SHP77 treated with DMSO at 0.1 percent for 48 hours (cell line): ENCODE measurements at places on chromosomes 3 and 15.

DNA sequence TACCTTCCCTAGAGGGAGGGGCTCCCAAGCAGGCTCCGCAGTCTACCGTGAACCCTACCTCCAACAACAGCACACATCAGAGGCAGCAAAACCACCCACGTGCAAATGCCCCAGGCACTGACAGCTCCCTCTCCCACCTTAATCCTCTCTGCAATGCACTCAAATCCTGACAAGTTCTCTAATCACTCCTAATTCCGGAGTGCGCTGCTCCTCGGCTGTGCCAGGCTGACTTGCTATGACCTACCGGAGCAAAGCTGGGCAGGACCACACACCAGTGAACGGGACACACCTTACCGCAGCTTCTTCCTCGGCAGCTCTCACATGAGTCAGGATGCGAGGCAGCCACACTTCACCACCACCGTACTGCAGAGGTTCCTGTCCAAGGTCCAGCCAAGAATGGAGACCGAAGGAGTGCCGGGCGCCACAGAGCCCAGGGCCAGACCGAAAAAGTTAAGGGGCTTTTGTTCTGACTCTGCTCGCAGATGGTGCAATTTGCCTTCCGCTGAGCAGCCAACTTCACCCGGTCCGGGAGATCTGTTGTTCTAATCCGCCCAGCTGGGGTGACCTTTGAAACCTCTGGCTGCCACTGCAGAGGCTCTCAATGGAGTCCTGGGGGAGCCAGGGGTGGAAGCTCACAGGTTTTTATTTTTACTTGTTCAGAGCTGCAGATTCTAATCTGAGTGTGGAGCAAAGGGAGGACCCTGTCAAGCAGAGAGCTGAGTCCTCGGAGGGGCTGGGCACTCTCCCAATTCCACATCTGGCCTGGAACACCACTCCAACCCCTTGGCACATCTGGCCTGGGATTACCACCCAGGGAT is 84.4 kb downstream of the MYLK start:
- no peak for DNase-seq

DNA sequence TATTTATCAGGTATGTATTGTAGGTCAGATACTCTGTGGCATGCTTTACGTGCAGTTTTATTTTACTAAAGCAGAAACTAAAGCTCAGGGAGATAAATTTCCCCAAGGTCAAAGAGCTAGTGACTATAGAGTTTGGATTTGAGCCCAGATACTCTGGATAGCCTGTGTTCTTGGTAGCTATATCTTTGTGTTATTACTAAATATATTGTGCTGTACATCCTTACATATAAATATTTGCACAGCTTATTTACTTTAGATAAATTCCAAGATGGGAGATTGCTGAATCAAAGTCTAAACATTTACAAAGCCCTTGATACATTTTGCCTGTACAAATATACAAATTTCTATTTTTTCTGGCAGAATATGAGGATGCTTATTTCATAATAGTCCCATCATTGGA is 660.9 kb upstream of the NAALADL2 start:
- DNase-seq = no peak

DNA sequence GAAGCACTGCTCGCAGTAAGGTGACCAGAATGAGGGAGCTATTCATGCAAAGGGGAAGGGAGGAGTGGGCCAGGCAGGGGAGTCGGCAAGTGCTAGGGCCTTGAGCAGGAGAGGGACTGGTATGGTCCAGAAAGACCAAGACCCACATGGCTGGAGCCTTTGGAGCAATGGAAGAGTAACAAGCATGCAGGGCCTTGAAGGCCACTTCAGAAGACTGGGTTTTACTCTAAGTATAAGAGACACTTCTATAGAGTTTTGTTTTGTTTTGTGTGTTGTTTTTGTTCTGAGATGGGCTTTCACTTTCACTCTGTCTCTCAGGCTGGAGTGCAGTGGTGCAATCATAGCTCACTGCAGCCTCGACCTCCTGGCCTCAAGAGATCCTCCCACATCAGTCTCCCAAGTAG is 42.0 kb downstream of the BFSP2 start:
- DNase-seq = no peak

DNA sequence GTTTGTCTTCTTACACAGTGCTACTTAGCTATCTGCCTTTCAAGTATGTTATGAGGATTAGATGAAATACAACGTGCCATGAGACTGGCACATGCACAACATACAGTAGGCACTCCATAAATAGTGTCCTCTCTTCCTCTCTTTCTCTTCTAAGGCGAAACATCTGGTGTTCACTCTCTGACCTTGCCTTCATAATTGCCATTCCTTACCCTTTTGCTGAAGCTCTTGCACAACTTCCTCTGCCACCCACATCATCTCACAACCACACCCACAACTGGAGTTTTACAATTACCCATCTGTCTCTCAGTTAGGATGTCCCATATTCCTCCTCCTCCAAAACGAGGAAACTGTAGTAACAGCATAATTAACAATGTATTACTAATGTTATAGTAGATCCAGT is 26.4 kb upstream of the ACP3 start:
- no peak for DNase-seq

DNA sequence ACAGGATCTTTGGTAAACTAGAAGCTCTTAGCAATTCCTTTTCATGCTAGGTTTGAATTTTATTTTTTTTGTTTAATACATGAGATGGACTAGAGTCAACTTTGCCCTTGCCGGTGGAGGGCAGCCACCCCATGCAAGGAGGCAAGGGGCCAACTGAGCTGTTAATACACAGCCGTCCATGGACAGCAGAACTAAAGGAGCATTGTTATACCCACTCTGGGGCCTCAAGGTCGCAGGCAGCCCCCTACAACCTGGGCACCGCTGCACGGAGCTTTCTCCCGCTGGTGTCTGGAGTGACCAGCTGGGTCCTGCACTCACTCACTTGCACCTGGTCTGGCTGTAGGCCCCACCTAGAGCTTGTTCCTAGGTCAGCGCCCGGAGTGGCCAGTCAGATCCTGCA is 47.9 kb upstream of the ACKR4 start:
- DNase-seq = no peak

GRCh38 chr15:58528188-58528870 is 96.5 kb downstream of the LIPC start:
- DNase-seq = no peak

- DNase-seq = no peak
Measured at GRCh38 chr3:9226326-9226725, 23.1 kb downstream of the SRGAP3 start.

DNA sequence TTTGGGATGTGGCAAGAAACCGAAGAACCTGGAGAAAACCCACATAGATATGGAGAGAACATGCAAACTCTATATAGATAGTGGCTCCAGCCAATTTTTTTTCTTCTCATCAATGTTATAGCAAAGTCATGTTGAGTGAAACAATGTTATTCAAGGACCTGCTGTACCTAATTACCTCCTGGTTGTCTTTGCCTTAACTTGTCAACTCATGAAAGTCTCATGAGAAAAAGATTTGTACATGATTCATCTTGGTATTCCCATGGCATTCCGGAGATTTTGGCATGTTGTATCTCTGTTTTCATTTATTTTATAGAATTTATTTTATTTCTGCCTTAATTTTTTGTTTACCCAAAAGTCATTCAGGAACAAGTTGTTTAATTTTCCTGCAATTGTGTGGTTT is 303.8 kb upstream of the CDIN1 start:
- DNase-seq = no peak

DNA sequence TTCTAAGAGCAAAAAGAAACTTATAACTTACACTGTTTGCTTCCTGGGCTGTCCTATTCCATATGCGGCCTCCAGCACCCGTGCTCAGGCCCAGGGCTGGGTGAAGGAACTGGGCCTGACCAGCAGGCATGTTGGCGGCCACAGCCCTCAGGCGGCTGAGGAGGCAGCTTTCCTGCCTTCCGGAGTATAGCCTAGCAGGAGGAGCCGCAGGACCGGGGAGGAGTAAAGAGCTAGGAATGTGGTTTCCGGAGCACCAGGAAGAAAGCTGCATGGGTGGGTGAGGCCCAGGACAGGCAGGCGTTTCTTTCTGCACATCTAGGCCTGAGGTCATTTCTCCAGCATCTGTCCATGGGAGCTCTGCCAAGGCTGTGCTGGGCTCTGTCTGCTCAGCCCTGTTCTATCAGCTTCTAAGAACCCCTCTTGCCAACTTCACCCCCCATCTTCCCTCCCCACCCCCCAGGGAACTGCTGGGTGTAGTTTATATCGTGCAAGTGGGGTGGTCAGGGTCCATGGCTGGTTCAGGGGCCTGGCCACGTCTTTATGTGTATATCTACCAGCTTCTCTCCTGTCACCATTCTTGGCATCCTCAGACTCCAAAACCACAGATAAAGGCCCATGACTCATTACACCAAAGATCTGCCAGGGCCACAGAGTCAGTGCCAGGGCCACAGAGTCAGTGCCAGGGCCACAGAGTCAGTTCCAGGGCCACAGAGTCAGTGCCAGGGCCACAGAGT is 7.8 kb upstream of the KIF7 start:
- DNase-seq = no peak

GRCh38 chr3:127589600-127590281 is 792 bp downstream of the TPRA1 start:
- DNase-seq = no peak

- DNase-seq = no peak
Measured at GRCh38 chr3:10674578-10674977, 141.4 kb upstream of the SLC6A11 start.

DNA sequence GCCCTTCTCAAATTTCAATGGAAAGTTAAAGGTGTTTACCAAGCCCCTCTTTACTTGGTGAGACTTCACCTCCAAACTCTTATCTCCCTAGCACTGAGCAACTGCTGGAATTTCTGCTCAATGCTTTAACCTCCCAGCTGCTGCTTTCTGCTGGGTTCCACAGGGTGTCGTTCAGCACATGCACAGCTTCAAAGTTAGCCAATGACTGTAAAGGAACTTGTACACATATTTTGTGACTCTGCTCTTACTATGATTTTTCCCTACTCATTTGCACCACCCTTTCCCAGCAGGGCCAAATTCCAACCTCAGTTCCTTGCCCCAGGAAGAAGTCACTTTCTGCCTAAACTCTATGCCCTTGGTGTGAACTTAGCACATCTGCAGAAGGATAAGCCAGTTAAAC is 89.7 kb downstream of the ULK4 start:
- DNase-seq = no peak

- no peak for DNase-seq
Measured at GRCh38 chr3:1903111-1903510, 195.6 kb upstream of the CNTN4 start.

DNA sequence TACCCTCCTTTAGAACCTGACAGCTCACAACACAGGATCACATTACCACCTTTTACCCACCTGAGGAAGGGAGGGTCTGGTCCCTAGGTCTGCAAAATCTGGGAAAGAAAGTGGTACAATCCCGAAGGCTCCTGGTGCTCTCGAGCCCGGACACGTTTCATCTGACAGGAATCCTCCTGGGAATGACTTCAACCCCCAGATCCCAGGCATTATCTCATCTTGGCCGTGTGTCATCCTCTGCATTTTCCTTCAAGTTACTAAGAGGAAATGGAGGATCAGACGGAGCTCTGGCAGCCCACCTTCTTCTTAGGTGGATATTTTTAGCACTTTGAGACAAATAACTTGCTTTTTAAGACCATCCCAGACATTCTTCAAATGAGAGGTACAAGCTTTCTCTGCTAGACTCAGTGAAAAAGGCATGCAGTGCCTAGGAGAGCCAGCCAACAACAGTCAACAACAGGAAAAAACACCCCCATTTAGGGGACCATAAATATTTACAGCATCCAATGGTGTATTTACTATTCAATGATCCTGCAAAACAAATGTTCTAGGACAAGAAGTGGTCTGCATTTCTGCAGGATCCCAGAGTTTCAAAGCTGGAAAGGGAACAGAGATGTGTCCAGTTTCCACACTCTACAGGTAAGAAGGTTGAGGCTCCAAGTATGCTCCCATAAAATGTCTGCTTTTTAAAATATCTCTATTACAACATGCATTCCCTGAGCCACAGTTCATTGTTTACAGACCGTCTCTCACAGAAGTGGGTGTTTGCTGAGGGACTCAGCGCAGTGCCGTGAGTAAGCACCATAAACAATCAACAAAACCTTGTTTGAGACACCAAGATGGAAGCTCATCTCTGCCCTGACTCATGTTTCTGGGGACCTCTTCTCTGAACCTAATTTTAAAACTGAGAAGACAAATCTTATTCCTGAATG is 38.3 kb upstream of the ARHGEF3 start:
- DNase-seq = no peak

DNA sequence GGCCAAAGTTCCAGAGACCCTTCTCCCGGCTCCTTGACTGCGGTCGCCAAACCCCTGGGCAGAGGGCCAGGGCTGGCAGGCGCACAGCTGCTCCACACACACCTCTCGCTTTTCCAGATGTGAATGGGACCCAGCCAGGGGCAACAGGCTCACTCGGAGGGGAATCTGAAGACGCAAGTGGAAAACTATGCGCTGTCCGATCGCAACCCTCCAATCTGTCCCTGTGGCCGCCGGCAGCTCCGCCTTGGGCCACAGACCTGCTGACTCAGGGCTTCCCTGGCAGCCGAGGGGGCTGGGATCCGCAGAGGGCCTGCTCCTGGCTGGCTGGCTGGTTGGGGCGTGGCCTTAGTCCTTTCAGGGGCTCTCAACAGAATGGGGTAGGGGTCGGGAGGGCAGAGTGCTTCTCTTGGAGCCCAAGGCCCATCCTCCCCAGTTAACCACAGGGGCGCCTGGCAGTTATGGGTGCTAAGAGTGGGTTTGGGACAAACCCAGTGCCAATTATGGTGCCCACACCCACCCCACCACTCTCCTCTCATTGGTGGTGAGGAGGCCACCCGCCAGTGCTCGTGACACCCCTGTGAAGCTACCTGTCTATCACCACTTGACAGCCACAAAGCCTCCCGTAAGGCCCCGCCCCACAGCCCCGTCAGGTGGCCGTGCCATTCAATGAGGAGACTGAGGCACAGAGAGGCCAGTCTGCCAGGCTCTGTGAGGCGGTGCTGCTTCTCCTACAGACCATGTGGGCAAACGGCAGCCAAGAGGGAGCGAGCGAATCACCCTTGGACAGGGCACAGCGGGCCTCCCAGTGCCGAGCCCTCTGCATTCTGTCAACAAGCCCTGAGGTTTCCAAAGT is 53.8 kb downstream of the IQSEC1 start:
- no peak for DNase-seq

DNA sequence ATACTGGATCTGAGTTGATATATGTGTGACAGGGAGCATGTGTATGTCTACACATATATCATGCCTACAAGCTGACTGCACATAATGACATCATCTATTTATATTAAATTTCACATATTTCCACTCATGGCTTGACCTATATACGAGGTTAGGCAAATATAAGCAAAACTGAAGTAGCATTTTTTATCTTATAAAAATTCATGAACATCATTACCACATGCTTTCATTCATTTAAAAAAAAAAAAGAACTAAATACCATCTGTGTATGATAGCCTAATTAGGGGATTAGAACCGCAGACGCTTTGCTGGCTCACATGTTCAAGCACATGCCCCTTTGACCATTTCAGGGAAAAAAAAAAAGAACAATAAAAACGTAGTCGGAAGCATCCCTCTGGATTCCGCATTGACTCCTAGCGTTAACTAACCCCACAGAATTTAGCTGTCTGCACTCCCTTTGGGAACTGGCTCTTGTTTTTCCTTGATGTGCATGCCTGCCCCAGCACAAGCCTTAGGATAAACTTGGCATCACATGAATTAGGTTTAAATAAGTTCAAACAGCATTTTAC is 888.4 kb downstream of the ROBO1 start:
- no peak for DNase-seq

GRCh38 chr3:153631664-153632063 is 469.6 kb downstream of the RAP2B start:
- no peak for DNase-seq
